ENCODE measurements at places on chromosomes 11 and 22. TPM values are rescaled to one million over a fixed set of nuclear protein-coding genes. Genes with fewer than 3 reads are reported as not detected.

Gene XPNPEP3
- total RNA-seq = 7.8 TPM

Gene DEFB108B
- not detected for total RNA-seq

Gene NARS2
- total RNA-seq = 27.8 TPM

Gene APOA5
- not detected for total RNA-seq

Gene NXPE2
- 0.31 TPM for total RNA-seq

Gene MMP13
- not detected for total RNA-seq

Gene ASRGL1
- total RNA-seq = 9.0 TPM

Gene ZBTB16
- total RNA-seq = 52.1 TPM

Gene TSPAN32
- 2.1 TPM for total RNA-seq

Gene ASCL3
- not detected for total RNA-seq

Gene OR52A1
- total RNA-seq = not detected

Gene OR52I1
- total RNA-seq = not detected

Gene GAL
- total RNA-seq = not detected

Gene PNPLA5
- total RNA-seq = not detected

Gene OR10S1
- not detected for total RNA-seq

Gene KCNJ11
- 28.6 TPM for total RNA-seq

Gene FGF4
- not detected for total RNA-seq

Gene HEPN1
- not detected for total RNA-seq

Gene GLYAT
- total RNA-seq = not detected

Gene C1QTNF4
- total RNA-seq = 5.3 TPM

Gene HYLS1
- total RNA-seq = 4.6 TPM

Gene HIRA
- total RNA-seq = 19.3 TPM

Gene MMP11
- total RNA-seq = 10.8 TPM

Gene SLC43A3
- 49.4 TPM for total RNA-seq

Gene OR51I1
- total RNA-seq = not detected

Gene ZNF143
- 29.3 TPM for total RNA-seq

Gene MS4A15
- not detected for total RNA-seq

Gene PANX2
- total RNA-seq = 0.31 TPM

Gene DNAJB7
- total RNA-seq = not detected

Gene PRPF19
- 35.9 TPM for total RNA-seq

Gene RIMBP3B
- 0.72 TPM for total RNA-seq

Gene RAG2
- 0.21 TPM for total RNA-seq

Gene APOA1
- total RNA-seq = 1.1 TPM

Gene PTPRCAP
- 1.2 TPM for total RNA-seq

Gene OR56A1
- under 0.01 TPM for total RNA-seq

Gene CATSPER1
- total RNA-seq = not detected

Gene EHD1
- 86.0 TPM for total RNA-seq

Gene GSTT2B
- total RNA-seq = 5.8 TPM

Gene ALX4
- total RNA-seq = 4.1 TPM

Gene OR4A15
- not detected for total RNA-seq

Gene OR5D18
- total RNA-seq = not detected

Gene SCGB1D2
- not detected for total RNA-seq

Gene RAB6A
- total RNA-seq = 158 TPM

Gene VSIG2
- not detected for total RNA-seq

Gene PLAAT5
- total RNA-seq = 2.3 TPM

Gene MYO7A
- total RNA-seq = 3.9 TPM

Gene KCNK4
- total RNA-seq = not detected

Gene ELFN2
- total RNA-seq = 1.0 TPM

Gene OR8G5
- total RNA-seq = not detected

Gene APOL5
- total RNA-seq = 0.82 TPM

Gene TESMIN
- 0.10 TPM for total RNA-seq

Gene ACRV1
- not detected for total RNA-seq

Gene SLC22A8
- total RNA-seq = not detected
